HEK293T (cell line): ENCODE measurements at places on chromosomes 5 and 9.

GRCh38 chr9:100555471-100555870, 22.4 kb upstream of the CAVIN4 start:
- DNase-seq = no peak

DNA sequence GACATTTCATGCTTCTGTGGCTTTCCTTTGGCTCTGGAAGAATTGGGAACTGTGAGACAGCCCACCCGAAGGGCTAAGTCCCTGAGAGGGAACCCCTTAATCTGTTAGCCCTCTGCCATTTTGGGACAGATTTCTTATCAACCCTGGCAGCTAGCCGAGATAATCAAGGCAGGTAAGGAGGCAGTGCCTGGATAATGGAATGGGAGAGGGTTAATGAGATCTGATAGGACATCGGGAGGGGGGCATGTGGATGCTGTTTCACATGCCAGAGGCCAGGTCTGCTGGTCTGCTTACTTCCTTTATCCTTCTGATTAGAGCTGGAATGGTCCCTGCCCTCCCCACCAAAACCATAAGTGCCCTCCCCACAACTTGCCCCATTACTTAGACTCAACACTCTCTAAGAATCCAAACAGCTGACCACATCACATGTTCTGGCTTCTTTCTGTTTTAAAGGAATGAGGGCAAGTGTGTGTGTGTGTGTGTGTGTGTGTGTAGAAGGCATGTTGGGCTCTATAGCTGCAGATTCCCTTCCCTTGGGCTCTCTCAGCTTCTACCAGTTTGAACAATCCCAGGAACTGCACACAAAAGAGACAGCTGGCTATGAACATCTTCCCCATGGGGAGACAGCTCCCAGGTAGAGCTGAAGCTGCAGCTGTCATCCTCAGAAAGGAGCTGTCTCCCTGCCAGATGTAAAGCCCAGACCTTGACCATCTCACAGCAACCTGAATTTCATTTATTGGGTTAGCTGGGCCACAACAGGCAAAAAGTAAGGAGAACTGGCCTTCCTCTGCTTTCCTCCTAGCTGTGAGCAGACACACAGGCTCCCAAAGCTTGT, 221.3 kb downstream of the PIK3R1 start:
- no peak for DNase-seq

GRCh38 chr5:106940986-106941385, 729.8 kb downstream of the EFNA5 start:
- DNase-seq = no peak

DNA sequence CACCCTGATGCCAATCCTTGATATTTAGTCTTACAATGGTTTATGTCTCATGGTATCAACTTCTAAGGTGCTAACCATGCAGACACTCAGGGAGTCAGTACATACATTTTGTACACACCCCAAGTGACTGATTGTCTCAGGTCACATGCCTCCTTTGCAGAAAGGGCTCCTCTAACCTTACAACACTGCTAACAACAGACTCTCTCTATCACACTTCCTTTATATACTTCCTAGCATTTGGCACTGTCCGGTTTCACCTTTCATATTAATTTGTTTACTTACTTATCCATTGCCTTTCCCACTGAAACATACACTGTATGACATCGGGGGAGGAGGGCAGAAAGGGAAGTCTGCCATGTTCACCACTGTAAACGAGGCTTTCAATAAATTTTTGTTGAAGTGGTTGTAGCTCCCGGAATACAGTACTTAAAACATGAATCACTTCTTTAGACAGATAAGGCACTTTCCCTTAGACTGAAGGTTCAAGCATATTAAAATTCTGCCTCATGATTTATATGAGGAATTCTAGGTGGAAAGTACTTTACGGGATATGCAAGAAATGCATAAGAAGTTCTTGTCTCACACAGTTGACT, 20.6 kb downstream of the EMB start:
- DNase-seq = no peak

GRCh38 chr5:135707302-135707701, 127.2 kb upstream of the SLC25A48 start:
- DNase-seq = no peak

DNA sequence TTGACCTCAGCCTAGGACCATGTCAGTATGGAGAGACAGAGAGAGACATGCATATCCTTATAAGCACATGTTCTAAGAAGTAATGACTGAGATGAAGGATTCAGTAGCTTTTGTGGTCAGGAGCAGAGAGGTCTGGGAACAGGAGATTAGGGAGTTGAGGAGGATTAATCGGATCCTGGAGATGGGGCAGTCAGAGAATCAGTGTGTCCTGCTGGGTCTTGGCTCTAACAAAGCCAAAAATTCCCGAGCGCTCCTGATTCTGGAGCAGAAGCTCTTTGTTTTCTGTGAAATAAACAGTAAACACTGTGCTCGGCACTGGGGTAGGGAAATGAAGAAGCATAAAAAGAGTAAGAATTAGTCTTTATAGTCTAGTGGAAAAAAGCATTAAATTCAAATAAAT, 520.0 kb upstream of the CLINT1 start:
- no peak for DNase-seq

DNA sequence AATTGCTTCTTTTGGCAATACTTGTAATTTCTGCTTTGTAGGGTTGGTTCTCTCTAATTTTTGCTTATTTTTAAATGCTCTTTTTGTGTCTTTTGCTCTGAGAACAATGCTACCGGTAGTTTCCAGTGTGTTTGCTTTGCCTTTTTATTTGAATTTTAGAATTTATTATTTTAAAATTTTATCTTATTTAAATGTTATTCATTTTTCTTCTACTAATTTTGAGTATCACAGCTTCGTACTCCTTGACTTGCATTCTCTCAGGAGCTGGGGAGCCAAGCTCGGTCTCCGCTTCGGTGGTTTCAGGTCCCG, 45.9 kb downstream of the ANXA2R start:
- DNase-seq = no peak

DNA sequence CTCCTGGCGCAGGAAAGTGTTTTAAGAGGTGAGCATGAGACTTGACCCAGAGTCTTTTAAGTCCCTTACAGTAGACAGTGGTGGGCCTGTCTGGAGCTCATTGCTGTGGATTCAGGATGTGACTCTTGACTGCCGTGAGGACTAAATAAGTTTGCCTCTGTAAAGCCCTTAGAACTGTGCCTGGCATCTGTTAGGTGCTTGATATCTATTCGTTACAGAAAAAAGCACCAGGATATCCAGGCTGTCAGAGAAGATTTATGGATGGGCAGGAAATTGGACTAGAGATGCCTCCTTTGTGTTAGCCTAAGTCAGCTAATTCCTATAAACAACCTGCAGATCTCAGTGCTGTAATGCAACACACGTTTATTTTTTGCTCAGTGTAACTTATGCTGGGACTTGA, 12.6 kb downstream of the ERGIC1 start:
- DNase-seq = no peak

DNA sequence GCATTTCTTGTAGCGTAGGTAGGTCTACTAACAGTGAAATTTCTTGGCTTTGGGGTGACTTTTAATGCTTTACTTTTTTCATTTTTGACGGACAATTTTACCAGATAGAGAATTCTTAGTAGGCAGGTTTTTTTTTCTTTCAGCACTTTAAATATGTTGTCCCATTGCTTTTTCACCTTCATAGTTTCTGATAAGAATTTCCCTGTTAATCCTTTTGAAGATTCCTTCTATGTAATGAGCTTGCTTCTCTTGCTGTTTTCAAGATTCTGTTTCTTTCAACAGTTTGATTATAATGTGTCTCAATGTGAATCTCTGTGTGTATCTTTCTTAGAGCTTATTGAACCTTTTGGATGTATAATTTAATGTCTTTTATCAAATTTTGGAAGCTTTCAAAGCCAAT, 35.5 kb downstream of the PBX3 start:
- no peak for DNase-seq

- DNase-seq = no peak
These were observed 63.3 kb upstream of the ZFR start for GRCh38 chr5:32507738-32508434.

- DNase-seq = no peak
These were observed 26.9 kb upstream of the ADAM19 start for GRCh38 chr5:157602505-157602904.

DNA sequence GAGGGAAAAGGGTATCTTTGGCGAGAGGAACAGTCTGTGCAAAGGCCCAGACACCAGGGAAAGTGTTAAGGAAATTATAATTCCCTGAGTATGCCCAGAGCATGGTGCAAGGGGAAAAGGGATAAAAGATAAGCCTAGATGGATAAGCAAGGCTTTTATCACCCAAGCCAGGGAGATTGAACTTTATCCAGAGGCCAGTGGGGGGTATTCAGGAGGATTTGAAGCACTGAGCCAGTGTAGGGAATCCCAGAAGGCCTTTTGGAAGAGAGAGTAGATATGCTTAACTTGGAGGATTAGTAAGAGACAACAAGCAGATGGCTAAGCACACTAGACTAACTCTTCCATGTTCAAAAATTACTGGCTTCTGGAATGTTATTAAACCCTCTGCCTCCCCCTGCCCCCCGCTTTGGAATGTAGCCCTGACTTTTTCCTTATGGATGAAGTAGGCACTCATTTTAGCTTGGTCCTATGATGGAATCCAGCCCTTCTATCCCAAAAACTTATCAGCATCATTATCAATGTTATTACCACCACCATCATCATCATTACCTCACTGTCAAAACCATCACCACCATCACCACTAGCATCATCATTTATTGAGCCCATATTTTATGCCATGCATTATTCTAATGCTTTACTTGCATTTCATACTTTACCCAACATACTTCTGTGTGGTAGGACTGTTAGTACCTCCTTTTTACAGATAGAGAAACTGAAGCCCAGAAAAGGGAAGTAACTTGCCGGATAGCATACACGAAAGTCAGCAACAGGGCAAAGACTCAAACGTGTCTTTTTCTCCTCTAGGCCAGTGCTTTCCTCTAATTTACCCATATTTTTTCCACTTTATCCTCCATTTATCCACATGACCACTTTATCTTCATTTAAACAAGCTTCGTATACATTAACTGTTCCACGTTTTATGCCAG, 237.0 kb downstream of the PAPPA start:
- DNase-seq = no peak

DNA sequence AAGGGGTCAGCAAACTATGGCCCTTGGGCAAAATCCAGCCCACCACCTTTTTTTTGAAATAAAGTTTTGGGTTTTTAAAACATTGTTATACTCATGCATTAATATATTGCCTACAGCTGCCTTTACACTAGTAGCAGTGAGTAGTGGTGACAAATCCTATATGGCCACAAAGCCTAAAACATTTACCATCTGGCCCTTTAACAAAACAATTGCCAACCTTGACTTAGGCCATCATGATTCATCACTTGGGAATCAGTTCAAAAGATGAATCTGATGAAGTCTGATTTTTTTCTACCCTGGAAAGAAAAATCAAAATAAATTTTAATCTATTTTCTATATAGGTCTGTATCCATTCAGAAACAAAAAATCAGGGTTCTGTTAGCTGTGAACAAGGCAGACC, 484.9 kb downstream of the BNC2 start:
- no peak for DNase-seq

GRCh38 chr5:38940230-38940858, 94.5 kb downstream of the OSMR start:
- no peak for DNase-seq

GRCh38 chr9:19939734-19940278, 151.0 kb upstream of the SLC24A2 start:
- DNase-seq = no peak

DNA sequence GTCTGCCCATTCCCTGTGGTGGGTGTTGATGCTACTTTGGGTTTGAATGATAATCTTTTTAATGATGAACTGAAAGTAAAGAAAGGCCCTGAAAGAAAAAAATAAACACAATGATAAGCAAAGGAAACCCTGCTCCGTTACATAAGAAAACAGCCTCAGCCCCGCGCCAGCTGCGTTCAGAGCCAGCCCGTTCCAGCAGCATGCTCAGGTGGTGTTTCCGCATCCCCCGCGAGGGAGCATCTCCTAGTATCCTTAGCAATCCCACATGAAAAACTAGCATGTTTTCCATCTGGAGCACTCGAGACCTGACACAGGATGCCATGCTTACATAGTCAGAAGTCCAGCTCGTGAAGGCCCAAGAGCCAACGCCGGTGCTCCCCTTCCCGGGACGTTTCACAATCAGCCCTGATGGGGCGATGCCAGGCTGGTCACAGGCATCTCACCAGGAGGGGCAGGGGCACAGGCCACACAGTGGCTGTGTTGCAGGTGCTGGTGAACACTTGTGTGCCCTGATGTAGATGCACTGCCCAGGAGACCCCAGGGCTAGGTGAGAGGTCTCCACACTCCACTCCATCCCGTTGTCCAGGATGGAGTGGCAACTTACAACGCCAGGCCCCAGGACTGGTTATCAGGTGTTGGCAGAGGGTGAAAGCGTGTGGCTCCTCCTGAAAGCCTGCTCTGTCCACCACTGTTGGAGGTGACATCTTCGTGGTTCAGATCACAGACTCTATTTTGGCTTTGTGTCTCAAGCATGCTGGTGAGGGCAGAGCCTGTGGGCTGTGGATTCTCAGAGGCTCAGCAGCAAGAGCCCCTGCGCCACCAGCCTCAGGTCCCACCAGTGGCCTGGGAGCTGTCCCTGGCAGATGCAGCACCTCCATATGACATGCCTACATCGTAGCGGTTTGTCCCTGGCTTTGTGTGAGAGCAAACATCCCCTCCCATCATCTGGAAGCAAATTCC, 246.8 kb upstream of the IRX1 start:
- no peak for DNase-seq

DNA sequence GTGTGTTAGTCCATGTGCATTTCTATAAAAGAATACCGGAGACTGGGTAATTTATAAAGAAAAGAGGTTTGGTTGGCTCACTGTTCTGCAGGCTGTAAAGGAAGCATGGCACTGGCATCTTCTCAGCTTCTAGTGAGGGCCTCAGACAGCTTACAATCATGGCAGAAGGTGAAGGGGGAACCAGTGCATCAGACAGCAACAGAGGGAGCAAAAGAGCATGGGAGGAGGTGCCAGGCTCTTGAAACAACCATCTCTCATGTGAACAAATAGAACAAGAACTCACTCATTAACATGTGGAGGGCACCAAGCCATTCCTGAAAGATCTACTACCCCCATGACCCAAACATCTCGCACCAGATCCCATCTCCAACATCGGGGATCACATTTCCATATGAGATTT, 89.2 kb upstream of the IL33 start:
- DNase-seq = no peak

- DNase-seq = no peak
These were observed 434.5 kb upstream of the TUSC1 start for GRCh38 chr9:26112724-26113123.
